ENCODE measurements at places on chromosomes 12 and 14. TPM values are rescaled to one million over a fixed set of nuclear protein-coding genes. Genes with fewer than 3 reads are reported as not detected.

The INHBC gene
- not detected for total RNA-seq

The NT5DC3 gene
- 3.9 TPM for total RNA-seq

The RIMBP2 gene
- not detected for total RNA-seq

The FOXN4 gene
- not detected for total RNA-seq

The BHLHE41 gene
- 27.8 TPM for total RNA-seq
